ENCODE measurements at places on chromosomes 3 and 15.

- no peak for DNase-seq
Measured at GRCh38 chr3:8444883-8445282, 56.7 kb upstream of the LMCD1 start.

DNA sequence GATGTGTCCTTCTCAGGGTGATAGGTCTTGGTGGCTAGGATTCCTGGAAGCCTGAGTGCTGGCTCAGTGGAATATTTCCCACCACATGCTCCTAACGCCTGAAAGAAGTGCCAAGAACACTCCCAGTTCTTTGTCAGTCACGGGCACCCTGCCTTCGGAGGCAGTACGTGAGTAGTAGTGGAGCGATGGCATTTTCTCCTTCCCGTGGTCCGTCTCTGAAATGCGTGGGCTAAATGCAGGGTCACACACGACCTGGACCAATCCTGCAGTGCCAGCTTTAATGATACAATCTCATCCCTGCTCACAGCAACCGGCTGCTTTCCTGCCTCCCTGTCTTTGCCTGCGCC is 14.5 kb downstream of the H1-8 start:
- no peak for DNase-seq

DNA sequence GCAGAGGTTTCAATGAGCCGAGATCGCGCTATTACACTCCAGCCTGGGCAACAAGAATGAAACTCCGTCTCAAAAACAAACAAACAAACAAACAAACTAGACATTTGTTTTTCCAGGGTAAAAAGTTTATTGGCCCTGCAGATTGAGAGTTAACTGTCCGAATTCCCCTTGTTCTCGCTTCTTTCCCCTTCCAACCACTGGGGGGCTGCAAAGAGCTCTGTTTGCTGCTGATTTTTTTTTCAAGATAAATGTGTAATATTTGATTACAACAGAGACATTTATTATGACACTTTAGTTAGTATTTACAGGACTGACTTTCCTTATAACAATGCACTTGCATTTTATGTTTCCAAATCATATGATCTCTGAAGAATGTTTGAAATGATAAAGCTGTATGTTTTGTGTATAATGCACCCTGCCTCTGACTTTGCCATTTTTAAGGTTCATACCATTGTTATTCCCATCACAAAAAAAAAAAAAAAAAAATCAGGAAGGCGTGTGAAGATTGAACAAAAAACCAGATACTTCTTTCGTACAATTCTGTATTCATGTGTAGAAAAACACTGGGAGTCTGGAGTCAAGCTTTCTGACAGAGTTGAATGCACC is 2.8 kb downstream of the CLSTN2 start:
- DNase-seq, result peak; percentile 20

DNA sequence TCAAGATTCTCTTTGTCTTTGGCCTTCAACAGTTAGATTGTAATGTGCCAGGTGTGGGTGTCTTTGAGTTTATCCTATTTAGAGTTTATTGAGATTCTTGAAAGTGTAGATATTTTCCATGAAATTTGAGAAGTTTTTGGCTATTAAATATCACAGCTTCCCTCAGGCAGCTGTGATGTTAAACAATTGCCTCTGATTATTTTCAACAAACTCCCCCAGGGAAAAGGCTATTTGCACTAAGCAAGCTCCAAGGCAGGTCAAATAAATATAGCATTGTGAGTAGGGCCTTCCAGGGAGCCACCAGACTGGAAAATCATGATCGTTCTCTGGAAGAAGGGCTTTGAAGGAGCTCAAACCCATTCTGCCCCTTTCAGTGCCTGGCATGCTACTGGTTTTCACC is 107.0 kb downstream of the EEFSEC start:
- no peak for DNase-seq

GRCh38 chr15:88909956-88910831 is 3.0 kb downstream of the MFGE8 start:
- no peak for DNase-seq

- no peak for DNase-seq
Measured at GRCh38 chr15:31162721-31163510, 61.4 kb upstream of the TRPM1 start.

DNA sequence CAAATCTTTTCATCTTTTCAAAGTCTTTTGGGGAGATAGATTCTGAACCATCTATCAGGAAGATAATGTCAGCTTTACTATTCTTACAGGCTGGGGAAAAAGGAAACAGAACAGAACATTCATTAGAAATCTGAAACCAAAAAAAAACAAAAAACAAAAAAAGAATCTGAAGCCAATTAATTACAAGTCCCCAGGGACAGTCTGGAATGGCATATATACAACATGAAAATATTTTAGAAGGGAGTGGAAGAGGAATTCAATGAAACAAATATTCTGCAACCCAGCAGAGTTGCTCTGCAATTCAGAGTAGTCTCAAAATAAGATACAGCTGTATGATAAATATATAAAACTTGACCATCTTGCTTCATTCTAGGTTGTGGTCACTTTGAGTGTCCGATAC is 41.7 kb upstream of the CAPN7 start:
- no peak for DNase-seq

GRCh38 chr15:60299452-60300047 is 98.2 kb downstream of the ANXA2 start:
- DNase-seq, result no peak

- no peak for DNase-seq
Measured at GRCh38 chr3:106421426-106421825, 552.6 kb upstream of the CBLB start.

DNA sequence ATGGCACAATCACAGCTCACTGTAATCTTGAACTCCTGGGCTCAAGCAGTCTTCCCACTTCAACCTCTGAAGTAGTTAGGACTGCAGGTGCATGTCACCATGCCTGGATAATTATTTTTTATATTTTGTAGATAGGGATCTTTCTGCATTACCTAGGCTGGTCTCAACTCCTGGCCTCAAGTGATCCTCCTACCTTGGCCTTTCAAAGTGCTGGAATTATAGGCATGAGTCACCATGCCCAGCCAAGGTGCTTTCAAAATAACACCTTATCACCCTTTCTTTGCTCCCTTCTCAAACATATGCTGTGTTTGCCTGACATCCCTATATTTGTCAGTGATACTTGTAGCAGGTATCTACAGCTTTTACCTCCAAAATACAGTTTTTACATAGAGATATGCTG is 242.0 kb upstream of the ARRDC4 start:
- DNase-seq, result no peak

DNA sequence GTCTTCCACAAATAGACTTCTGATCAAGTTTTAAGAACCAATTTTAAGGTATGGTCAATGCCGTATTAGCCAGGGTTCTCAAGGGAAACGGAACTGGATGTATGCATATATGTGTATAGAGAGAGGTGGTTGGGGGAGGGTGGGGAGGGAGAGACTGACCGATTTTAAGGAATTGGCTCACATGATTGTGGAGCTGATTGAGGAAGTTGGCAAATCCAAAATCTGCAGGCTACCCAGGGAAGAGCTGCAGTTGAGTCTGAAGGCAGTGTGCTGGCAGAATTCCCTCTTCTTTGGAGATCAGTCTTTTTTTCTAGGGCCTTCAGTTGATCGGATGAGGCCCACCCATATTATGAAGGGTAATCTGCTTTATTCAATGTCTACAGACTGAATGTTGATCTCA is 40.8 kb upstream of the SPRED1 start:
- no peak for DNase-seq

GRCh38 chr3:18645619-18646018 is 220.5 kb upstream of the SATB1 start:
- no peak for DNase-seq

GRCh38 chr3:81339040-81339845 is 422.2 kb downstream of the GBE1 start:
- DNase-seq, result peak; percentile 13

DNA sequence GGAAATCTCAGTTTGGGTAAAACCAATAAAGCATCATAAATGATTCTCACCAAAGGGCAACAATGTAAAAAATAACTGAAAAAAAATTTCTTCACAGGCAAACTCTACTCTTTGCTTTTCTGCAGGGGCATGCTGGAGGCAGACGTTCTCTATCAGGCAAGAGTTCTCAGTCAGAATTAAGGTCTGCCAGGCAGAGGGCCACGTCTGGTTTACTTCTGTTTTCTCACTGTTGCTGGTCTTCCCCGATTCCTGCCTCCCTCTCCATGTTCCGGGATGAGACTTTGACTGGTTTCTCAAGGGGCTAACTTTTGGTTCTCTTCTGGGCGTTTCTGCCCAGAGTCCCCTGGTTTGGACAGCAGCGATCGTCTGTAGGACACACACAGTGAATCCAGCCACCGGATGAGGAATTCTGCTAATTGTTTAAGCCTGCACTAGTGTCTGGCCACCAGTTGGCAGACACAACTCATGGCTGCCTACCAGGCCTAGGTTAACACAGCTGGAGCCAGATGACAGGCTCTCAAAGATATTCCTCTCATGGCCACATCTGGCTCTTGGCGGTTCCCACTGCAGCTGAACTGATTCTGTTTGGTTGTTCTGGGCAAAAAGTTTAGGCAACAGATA is 273.1 kb downstream of the FOXP1 start:
- no peak for DNase-seq

DNA sequence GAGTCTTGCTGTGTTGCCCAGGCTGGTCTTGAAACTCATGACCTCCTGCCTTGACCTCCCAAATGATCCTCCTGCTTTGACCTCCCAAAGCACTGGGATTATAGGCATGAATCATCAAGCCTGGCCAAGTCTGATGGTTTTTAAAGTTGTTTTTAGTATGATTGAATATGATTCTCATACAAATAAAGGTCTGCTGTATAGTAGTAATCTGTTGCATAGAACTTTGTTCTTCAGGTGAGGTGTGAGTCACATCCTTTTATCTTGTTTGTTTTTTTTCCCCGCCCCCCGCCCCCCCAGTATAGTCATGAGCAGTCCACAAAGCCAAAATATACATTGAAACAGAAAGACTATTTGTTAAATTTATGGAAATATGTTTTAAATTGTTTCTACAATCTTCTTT is 39.0 kb downstream of the UBE2E2 start:
- DNase-seq, result no peak

GRCh38 chr15:50953302-50953701 is 44.8 kb downstream of the AP4E1 start:
- DNase-seq, result no peak

GRCh38 chr15:66765478-66766281 is 63.6 kb downstream of the SMAD6 start:
- DNase-seq, result no peak

DNA sequence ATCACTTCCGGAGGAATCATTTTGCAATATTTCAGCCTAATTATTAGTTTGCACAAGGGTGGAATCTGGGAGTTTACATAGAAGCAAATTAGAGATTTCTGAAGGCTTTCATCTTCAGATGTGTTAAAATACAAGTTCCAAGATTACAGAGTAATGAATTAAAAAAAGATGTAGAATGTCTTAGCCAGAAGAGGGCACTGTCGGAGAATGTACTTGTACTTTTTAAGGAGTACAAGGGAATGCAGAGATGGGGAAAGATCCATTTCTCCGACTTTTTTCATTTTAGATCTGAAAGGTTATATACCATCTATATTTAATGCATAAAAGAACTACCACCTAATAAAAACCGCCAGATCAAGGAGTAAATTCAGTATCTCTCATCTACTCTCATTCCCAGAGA is 43.1 kb upstream of the WDR5B start:
- DNase-seq, result peak; percentile 51

- DNase-seq, result no peak
Measured at GRCh38 chr3:115428841-115429240, 194.5 kb upstream of the GAP43 start.

GRCh38 chr3:118809696-118810498 is 224.7 kb downstream of the IGSF11 start:
- no peak for DNase-seq

GRCh38 chr15:85440451-85440850 is 60.0 kb downstream of the AKAP13 start:
- DNase-seq, result peak; percentile 39

- DNase-seq, result no peak
Measured at GRCh38 chr3:142210144-142210543, 15.2 kb downstream of the GK5 start.

DNA sequence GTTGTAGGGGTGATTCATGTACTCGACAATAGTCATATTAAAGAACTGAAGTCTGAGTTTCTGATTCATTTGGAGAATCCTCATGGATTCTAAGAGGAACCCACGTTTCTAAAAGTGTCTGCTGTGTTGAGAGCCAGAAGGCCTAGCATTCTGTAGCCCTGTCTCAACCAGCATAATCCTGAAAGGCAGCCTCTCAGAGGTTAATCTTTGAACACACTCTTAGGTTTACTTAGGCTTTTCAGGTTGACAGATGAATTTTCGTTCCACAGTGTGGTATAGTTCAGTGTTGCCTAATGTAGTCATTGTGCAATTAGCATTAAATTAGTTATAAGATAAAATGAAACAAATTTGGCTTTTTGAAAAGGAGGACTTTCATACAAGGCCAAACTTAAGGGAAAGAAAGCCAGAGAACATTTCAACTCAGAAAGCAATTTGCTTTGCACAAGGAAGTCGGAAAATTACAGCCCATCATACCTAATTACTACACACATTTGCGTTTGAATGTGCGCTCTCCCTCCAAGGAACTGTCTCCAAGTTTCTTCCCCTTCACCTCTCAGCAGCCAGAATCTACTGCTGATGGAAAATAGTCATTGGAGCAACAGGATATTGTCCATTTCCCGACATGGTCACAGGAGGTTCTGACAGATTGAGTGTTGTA is 42.0 kb downstream of the AGBL1 start:
- no peak for DNase-seq

DNA sequence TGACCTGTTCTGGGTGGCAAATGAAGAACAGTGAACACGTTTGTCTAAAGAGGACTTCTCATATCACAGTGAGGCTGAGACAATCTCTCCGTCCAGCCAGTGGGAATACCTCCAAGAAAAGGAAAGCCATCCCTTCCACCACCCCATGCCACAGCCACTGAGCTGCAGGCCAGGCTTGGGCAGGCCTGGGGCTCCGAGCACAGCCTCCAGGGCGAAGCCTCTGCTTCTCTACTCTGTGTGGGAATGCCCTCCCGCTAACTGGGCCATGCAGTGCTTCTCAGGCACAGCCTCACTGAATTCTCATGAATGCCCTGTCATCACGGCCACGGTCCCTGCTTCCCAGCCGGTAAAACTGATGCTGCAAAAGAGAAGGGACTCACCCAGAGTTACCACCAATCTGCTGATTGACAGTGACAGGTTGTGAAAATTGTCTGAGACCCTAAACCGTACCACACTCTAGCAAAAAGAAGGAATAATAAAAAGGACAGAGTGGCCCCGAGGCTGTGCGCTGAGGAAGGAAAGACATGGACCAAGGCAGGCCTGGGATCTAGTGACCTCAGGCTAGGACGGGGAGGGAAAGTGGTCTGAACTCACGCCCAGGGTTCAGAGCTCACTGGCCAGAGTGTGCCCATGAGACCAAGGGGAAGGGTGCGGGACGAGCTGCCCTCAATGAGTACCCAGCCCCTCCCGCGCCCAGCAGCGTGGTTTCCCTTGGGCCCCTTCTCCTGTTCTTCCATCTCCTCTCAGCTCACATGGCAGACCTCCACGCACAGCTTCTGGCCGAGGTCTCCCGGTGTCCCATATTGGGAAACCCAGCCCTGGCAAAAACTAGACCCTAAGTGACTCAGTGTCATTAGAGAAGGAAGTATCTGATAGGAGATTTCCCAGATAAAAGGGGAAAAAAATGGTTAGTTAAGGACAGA is 52.8 kb downstream of the DHX30 start:
- DNase-seq, result no peak

- DNase-seq, result no peak
Measured at GRCh38 chr3:20480786-20481365, 294.9 kb upstream of the SGO1 start.

All from OCI-LY7 (cell line).